GM13977 (cell line): ENCODE measurements at places on chromosomes 5 and 9.

GRCh38 chr5:179061025-179061424 is 852 bp downstream of the ZNF354C start:
- no peak for DNase-seq

GRCh38 chr9:38652486-38652885 is 32.1 kb upstream of the ANKRD18A start:
- no peak for DNase-seq

- no peak for DNase-seq
These were observed 24.4 kb upstream of the SMIM15 start for GRCh38 chr5:61186634-61187033.

DNA sequence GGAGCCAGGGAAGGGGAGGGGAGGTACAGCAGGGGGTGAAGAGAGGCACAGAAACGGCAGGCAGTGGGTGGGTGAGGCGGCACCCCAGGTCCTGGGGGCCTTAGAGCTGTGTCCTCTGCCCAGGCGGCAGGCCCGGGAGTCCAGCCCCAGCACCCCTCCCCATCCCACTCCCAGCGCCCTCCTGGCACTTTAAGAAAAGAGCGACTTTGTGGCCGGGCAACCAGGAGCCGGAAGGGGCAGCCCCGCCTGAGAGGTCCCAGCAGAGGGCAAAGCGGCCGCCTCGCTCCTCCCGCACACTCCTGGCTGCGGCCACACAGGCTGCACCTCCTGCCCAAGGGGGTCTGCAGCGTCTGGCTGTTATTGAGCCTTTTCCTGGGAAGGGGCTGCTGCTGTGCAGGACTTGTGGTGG is 42.6 kb downstream of the NACC2 start:
- DNase-seq = peak; percentile 12
